AG10803 (cell line): ENCODE measurements at places on chromosomes 3 and 15.

DNA sequence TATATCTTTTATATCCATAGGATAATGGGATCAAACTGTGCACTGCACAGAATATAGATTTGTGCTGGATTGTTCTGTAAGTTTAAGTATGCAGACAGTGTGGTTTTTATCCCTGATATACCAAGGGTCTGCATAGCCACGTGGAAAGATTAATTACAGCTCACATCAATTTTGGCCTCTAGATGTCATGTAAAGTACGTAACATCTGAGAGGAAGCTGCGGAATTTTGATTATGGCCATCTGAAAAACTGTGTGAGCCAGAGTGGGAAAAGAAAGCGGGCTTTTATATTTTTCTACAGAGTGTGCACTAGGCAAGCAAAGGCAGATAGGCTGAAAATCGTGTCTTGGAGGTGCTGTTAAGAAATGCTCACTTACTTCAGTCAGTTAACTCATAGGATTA, 562.7 kb downstream of the GBE1 start:
- no peak for DNase-seq

- no peak for DNase-seq
Measured at GRCh38 chr3:160564258-160564911, 986 bp downstream of the KPNA4 start.

DNA sequence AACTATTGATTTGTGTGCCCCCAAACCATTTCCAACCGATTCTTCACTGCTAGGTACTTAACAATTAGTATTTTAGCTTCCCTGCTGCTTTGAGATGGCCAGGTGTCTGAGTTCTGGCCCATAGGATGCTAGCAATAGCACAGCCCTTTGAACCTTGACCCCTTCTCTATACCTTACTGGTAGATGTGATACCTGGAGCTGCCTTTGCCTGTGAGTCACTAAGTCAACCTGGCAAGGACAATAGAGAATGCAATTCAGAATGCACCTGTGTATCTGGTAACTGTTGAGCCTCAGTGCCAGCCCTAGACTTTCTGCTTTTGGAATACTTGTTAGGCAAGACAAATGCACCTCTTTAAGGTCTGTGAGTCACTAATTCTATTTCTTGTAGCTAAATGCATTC, 467.4 kb downstream of the GRM7 start:
- DNase-seq = no peak

GRCh38 chr15:37979671-37980409, 45.4 kb downstream of the TMCO5A start:
- no peak for DNase-seq

GRCh38 chr15:51844747-51845426, 15.4 kb downstream of the TMOD3 start:
- DNase-seq = no peak
